ENCODE measurements at places on chromosomes 7 and 10.

DNA sequence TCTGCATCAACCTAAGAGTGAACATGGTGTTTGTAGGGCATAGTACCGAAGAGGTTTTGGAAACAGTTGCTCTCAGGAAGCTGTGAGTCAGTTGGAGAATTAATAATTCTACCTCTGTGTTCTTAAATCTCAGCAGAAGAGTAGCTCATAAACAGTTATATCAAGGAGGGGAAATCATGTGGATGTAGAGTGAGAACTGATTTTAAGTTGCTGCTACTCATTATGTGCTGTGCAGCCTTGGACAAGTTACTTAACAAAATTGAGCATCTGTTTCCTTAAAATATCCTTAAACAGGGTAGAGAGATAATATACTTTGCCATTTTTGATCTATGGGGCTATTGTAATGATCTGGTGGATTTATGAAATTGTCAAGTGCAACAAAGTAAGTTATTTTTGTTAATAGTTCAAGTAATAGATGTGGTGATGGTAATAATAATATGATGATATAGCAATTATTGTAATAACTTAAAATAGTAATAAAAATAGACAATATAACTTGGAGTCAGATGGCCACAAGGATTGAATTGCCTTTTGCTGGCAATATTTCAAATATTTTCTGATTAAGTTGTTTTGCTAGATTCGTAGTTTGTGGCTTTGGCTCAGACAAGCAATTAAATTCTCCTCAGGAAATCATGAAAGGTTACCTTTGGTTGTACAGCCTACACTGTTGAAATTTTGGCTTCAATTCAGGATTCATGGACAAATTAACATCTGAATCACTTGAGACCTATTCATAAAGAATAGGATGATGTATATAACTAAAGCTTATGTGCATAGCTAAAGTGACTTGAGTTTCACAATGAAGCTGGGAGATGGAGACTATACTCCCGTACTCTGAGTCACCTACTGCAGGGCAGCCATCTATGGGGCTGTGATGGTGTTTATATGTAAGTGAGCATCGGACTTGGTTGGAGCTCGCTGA is 228.5 kb downstream of the CDK14 start:
- no peak for DNase-seq

DNA sequence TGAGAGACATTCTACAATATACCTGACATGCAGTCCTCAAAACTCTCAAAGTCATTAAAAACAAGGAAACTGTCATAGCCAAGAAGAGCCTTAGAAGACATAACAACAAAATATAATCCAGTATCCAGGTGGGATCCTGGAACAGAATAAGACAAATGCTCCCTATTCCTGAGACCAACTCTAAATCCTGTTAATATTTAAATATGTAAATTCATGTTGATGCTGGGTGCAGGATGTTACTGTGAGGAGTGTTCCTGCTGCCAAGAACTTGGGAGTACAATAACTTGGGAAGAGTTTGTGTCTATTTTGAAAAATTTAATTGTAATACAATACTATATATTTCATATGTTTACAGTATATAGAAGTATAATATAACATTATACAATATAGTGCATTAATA is 61.0 kb downstream of the FAS start:
- no peak for DNase-seq

DNA sequence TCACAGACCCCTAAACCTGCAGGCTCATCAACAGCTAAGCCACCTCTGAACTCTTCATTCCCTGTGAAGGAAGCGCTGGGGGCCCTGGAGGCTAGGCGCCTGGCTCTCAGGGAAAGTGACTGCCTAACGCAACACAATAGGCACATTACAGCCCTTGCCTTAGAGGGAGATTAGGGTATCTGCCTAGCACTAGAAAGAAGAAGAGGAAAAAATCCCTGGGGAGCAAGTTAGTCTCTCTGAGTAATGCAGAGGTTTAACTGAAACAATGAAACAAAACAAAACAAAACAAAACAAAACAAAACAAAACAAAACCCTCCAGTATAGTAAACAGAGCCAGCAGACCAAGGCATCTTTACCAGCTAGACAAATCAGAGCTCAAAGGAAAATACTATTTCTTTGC is 2.6 kb downstream of the ZNF777 start:
- no peak for DNase-seq

- no peak for DNase-seq
Measured at GRCh38 chr7:50633414-50633710, 68.2 kb upstream of the DDC start.

DNA sequence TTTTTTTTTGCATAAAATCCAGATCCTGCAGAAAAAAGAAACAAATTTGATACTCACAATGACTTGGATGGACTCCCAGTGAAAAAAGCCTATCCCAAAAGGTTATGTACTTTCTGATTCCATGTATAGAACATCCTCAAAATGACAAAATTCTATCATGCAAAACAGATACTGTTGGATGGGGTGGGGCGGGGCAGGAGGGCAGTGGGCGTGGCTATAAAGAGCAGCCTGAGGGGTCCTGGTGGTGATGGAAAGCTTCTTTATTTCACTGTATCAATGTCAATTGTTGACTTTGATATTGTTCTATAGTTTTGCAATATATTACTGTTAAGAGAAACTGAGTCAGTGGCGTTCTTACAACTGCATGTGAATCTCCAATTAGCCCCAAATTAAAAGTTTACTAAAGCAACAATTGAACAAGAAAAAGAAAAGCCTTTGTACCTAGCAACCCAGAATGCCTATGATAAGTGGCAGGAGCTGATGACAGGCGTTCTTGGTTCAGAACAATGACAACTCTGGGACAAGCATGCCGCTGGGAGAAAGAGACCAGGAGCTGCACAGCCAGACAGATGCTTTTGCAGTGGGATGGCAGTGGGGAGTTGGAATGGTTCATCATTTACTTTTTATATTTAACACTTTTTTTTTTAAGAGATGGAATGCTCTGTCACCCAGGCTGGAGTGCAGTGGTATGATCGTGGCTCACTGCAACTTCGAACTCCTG is 101.9 kb downstream of the LHPP start:
- DNase-seq = no peak

GRCh38 chr10:69065406-69066361 is 22.2 kb upstream of the SRGN start:
- no peak for DNase-seq

GRCh38 chr7:134461916-134462315 is 3.0 kb upstream of the AKR1B1 start:
- DNase-seq = no peak

DNA sequence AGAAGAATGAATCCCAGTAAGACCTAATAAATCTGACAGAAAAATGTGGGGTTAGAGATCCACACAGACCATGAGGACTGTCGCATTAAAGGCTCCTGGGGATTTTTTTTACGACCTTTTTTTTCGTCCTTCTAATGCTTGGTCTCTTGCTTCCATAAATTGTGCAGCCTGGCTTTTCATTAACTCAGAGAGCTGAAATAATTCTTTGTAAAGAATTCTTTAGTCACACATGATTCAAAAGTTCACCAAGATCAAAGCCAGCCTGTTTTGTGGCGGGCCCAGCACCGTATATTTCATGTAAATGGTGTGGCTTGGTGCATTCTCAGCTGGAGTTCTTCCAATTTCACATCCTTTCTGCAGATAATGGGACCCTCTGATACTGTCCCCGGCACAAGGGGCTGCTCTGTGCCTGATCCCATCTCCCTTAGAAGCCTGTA is 206.6 kb upstream of the BMPER start:
- no peak for DNase-seq
